ENCODE measurements at places on chromosomes 4 and X.
A peak's percentile ranks its signal among the peaks of the same experiment; 100 is the strongest.

DNA sequence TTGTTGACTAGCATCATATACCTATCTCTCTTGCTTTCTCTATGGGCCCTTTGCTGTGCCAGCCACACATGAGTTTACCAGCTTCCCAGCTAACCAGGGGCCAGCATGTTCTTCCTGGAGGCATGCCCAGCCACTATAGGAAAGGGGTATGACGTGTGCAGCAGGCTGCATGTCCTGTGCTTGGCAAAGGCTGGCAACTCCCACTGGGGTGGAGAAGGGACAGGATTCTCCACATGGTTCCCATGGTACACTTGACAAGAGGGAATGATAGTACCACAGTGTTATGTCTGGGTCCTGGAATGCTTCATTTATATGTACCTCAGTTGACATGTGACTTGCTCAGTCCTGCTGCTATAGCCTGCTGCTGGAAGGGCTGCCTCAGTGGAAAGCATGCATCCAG lies 78.8 kb downstream of the TMEM164 start:
- no peak for DNase-seq

GRCh38 chrX:154719132-154719675 lies 31.7 kb downstream of the GAB3 start:
- DNase-seq: no peak

- DNase-seq: no peak
Measured at GRCh38 chr4:3637326-3638016, 105.2 kb upstream of the LRPAP1 start.

GRCh38 chr4:89746377-89746776 lies 90.6 kb downstream of the SNCA start:
- DNase-seq: no peak

GRCh38 chrX:38992441-38993096 lies 191.3 kb downstream of the MID1IP1 start:
- no peak for DNase-seq

DNA sequence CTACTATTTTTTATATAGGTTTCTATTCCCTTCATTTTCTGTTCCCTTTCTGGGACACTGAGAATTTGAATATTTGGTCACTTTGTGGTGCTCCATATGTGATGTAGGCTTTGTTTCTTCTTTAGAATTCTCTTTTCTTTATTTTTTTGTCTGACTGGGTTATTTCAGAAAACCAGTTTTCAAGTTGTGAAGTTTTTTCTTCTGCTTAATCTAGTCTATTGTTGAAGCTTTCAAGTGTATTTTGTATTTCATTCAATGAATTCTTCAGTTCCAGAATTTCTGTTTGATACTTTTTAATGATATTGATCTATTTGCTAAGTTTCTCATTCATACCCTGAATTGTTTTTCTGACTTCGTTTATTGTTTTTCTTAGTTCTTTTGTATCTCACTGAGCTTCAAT lies 96.2 kb upstream of the HAND2 start:
- no peak for DNase-seq

- no peak for DNase-seq
Measured at GRCh38 chrX:19740744-19741143, 146.7 kb downstream of the SH3KBP1 start.

- DNase-seq: no peak
Measured at GRCh38 chr4:111434586-111434985, 710.7 kb upstream of the FAM241A start.

GRCh38 chr4:153318696-153319320 lies 25.7 kb upstream of the MND1 start:
- DNase-seq: peak; percentile 33
